ENCODE measurements at places on chromosomes 16 and 17.

- peak; percentile 37 for DNase-seq
These were observed 19.3 kb downstream of the CD2BP2 start for GRCh38 chr16:30335598-30336474.

DNA sequence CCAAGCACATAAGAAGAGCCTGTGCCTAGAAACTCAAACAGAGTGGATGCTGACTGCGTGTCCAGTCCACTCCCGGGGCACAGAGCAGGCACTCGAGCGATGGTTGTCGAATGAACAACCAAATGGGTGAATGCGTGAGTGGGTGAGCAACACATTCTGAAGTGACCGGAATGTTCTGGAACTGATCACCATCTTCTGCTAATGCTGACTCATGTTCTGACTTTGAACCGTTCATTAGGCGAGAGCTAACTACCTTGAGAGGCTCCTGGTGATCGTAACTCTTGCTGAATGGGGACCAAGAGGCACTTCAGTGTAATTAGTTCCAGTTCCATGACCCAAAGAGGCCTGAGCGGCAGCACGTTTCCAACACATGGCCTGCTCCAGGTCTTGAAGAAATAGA lies 37.9 kb downstream of the IRF8 start:
- no peak for DNase-seq

- DNase-seq, result peak; percentile 86
These were observed 25.0 kb upstream of the ADAM11 start for GRCh38 chr17:44733753-44734152.

- no peak for DNase-seq
These were observed 5.8 kb upstream of the ARMC5 start for GRCh38 chr16:31453255-31454204.

GRCh38 chr16:75868636-75869632 lies 142.6 kb upstream of the CPHXL start:
- no peak for DNase-seq

- DNase-seq, result no peak
These were observed 275.9 kb downstream of the STX8 start for GRCh38 chr17:9299695-9300094.

DNA sequence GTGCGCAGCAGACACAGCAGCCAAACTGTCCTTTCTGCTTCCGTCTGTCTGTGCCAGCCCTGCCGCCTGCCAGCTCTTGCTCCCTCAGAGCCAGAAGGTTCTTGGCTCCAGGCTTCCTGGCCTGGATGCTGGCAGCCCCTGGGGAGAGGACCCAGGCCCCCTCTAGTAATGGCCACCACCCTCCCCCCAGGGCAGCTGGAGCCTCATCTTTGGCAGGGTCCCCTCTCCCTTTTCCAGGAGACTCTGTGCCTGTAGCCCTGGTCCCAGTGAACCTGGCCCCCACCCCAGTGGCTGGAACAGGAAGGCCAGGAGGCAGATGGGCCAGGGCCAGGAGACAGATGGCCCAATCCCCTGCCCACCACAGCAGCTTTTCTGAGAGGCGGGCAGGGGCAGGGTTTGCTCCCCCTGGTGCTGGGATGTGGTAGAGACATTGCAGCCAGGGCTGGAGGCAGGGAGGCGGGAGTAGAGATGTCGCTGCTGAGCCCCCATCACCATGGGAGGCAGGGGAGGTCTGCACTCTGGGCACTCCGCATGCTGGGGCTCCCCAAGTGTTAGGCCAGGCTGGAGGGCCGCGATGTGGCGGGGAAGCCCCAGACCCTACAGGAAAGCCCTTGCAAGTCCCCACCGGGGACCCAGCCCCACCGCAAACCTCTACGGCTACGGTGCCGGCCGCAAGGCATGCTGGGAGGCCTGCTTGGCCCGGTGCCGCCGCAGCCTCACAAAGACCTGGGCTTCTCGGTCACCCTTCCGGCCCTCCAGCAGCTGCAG lies 16.7 kb downstream of the UNC13D start:
- peak; percentile 85 for DNase-seq

DNA sequence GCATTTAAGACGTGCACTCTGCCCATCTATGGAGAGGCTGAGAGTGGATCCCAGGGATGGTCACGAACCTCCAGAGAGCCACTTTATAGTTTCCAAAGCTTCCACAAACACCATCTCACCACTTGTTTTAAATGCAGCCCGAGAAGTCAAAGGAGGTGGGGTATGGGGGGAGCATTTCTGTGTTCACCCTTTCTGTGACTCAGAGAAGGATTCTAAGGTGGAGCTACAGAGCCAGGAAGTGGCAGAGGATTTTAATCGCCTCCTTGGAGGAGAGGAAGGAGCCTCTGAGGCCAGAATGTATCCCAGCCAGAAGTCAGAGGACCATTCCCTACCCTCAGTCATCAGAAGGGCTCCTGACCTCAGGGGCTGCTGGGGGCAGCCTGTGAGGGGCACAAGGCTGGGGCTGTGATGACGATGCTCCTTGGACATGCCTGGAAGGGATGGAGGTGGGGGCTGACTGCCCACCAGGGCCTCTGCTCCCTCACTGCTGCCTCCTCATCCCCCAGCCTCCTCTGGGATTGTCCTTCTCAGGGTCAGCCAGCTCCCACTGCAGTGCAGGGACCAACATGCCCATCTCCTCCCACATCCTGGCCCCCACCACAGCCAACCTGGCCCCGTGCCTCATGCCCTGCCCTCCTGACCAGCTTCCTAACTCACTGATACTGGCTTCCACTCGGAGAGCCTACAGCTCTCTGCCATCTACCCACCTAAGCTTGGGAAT lies 2.8 kb downstream of the XYLT2 start:
- DNase-seq, result no peak

- no peak for DNase-seq
These were observed 196.7 kb upstream of the GSE1 start for GRCh38 chr16:85416228-85417109.

DNA sequence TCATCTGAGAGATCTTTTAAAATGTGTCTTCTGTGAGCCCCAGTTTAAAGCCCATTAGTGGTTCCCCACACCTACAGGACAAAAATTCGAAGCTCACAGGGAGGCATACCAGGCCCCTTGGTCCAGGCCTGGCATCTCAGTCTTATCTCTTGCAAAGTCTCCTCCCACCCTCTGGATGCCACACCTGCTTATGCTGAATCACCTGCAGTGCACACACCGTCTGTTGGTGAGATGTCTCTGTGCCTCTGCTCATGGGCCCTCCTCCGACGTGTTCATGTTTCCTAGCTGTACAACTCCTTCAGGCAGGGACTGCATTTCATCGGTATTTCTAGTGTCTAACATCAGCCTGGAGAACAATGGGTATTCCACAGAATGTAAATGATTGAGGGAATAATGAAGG lies 41.6 kb downstream of the RNF157 start:
- no peak for DNase-seq

GRCh38 chr16:56960681-56961281 lies 969 bp upstream of the CETP start:
- DNase-seq, result no peak

- DNase-seq, result no peak
These were observed 20.1 kb downstream of the CHMP1A start for GRCh38 chr16:89637379-89637778.

DNA sequence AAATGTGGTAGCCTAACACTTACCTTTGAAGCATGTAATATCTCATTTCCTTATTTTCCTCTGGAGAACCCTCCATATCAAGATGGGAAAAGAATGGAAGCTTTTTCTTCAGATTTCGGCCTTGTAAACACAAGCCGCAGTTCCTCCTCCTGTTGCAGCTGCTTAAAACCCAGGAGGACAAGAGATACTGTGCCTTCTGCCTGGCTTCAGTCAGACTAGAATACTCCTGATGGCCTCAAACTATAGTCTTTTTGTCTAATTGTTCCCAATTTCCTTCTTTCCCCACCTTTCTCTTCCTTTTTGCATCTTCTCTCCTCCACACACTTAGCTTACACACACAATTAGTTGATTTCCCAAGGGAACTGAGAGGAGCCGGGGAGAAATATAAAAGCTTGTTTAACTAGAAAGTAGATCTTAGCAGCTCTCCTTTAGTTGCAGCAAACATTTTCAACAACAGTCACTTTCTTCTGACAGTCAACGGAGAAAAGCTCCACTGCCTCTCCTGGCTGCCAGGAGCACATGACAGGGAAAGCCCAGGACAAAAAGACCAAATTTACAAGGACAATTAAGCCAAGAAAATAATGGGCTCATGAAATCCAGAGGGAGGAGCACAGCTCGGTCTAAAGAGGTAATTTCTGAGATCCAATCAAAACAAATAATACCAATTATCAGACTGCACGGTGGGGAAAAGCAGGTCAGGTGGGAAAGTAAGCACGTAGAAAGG lies 76.4 kb upstream of the C17orf78 start:
- DNase-seq, result peak; percentile 79

- DNase-seq, result no peak
These were observed 77.1 kb upstream of the DNAH17 start for GRCh38 chr17:78654325-78654724.

DNA sequence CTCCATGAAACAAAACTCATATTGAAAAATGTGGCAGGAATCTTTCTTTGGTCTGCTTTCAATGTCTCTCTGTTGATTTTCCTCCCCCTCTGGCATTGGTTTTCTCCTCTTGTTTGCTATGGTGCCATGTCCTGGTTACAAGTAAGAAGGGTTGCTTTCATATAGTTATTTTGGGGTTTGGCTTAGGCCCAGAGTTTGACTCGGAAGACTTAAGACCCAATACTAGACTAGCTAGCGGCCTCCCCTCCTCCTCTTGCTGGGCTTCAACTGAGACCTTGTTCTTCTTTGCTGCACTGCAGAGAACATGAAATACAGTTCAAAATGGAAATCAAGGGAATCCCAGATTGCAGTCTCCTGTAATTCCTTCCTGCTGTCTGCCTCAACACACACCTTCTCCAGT lies 30.0 kb upstream of the CLEC18A start:
- DNase-seq, result no peak

DNA sequence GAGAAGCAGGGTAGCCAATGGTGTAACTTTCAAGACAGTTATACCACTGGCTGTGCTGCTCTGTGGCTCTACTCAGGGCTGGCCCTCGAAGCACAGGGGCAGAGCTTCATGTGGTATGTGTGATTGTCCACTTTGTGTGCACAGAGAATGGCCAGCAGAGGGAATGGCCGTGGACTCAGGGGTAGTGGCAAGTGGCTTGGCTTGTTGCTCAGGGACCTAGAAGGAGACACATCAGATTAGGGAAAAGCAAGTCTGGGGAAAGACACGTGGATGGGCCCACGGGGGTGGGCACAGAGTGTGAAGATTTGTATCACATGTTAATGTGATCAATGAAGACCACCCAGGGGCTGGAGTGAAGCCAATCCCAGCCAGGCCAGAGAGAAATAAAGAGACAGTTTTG lies 20.0 kb upstream of the XYLT2 start:
- no peak for DNase-seq

- DNase-seq, result peak; percentile 8
These were observed 20.4 kb downstream of the GAS7 start for GRCh38 chr17:10177913-10178505.

GRCh38 chr17:21539146-21539545 lies 153.2 kb upstream of the KCNJ18 start:
- DNase-seq, result no peak

- no peak for DNase-seq
These were observed 21.0 kb upstream of the TNS4 start for GRCh38 chr17:40522250-40522960.

DNA sequence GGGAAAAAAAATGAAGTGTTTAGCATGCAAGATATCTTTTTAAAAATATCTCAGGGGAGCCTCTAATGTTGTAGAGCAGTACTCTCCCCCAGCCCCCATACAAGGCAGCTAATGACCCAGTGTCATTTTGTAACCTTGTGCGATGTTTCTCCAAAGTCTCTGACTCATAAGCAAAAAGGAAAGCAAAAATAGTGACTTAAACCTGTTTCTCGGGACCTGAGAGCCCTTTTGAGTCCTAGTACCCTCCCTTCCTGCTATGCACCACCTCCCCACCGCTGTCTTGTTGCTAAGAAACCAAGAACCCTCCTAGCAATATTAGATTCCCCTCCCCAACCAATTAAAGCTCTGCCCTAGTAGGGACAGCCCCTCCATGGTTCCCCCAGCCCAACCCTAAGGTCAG lies 2.8 kb downstream of the MYCBPAP start:
- DNase-seq, result no peak

DNA sequence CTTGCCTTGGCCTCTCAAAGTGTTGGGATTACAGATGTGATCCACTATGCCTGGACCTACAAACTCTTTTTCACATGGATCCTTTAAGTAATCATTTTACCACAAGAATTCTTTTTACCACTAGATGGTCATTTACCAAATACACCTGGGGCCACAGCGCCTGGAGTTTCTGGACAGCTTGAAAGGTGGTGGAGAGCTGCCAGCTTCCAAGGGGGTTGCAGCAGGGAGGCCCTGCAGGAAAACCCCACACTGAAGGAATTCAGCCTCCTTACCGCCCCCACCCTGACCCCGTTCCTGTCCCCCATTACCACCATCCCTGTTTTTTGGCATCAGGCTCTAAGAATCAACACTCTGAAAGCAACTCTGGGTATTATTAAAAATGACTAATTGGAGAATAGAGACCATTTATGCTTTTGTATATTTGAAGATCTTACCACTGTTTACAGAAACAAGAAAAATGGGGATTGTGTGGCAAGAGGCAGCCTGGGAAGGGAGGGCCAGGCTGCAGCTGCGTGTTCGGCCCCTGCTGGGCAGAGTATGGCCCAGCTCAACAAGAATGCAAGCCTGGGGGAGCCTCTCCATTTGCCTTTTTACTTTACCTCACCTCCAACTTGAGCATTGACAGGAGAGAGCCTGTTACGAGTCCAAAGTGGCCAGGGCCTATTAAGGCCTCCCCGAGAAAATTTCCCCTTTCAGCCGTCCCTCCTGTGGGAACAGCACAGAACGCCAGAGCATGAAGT lies 209.9 kb downstream of the ZFHX3 start:
- DNase-seq, result no peak

DNA sequence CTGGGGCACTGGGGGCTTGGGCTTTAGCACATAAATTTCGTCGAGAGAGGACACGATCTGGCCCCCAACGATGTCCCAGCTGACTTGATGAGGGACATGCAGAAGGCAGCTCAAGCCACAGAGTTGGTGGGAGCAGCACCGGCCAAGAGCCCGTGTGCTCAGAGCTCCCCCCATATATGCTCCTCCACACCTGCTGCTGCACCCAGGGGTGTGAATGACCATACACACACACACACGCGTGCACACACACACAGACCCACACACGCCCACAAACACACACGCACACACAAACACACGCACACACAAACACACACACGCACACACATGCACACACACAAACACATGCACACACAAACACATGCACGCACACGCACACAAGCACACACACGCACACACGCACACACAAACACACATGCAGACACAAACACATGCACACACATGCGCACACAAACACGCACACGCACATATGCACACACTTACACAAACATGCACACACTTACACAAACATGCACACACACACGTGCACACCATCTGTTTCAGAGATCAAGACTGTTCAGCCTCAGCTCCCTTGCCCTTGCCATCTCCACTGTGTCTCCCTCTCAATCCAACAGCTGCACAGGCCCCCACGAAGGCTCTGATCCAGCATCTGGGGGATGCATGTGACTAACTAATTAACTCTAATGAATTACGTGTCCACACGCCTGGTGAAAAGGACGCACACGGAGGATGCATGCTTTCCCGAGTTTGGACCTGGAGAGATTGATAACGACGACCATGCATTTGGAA lies 85.6 kb upstream of the TNRC6C start:
- DNase-seq, result no peak

GRCh38 chr17:6712058-6712853 lies 913 bp downstream of the SLC13A5 start:
- DNase-seq, result peak; percentile 12

GRCh38 chr16:31916056-31916488 lies 42.5 kb downstream of the ZNF267 start:
- no peak for DNase-seq

All from G401 (cell line).